Cardiac atrium fibroblast (primary cell): ENCODE measurements at places on chromosomes 7 and 10. TPM values are rescaled to one million over a fixed set of nuclear protein-coding genes. Genes with fewer than 3 reads are reported as not detected.

Gene ACSL5
- total RNA-seq: 8.1 and 9.6 TPM in 2 replicates

Gene SPOCK2
- total RNA-seq: 0.16 and 2.0 TPM in 2 replicates

Gene NAMPT
- 239 and 795 TPM in 2 replicates for total RNA-seq

Gene BAZ1B
- total RNA-seq: 24.2 and 33.5 TPM in 2 replicates

Gene GNG11
- 113 and 138 TPM in 2 replicates for total RNA-seq

Gene SPDYE2B
- not detected in 2 replicates for total RNA-seq

Gene PTF1A
- not detected in 2 replicates for total RNA-seq

Gene GAD2
- not detected in 2 replicates for total RNA-seq

Gene VGF
- total RNA-seq: 0.18 and 0.65 TPM in 2 replicates

Gene ANKRD61
- not detected in 2 replicates for total RNA-seq
